ENCODE measurements at places on chromosomes 4 and X.

DNA sequence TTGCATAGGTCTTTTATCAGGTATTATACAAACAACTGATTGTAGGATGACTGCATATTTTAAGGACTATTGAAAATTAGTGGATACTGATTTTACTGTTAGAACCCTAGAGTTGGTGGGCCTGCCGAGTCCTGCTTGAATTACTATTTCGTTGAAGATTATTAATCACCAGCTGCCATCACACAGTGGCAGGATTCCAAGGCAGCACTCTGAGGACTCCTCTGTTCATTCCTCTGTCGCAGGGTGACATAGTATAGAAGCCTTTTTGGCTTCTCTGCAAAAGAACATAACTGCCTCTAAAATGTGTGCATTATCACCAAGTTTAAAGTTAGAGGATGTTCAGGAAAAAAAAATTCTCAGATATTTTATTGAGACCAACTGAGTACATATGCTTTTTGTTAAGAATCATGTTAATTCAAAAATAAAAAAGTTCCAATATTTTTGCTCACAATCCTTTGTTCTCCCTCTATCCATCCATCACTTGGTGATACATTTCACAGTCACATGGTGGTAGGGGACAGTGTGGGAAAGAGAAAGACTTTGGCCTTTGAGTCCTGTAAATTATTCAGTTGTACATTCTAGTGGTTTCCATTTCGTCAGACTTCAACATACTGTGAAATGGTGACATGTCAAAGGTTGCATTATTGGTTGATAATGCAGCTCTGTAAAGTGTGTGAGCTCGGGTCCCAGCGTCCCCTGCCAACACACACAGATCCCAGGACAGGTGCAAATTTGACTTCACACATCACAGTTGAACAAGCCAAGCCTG is 332.5 kb downstream of the GRID2 start:
- DNase-seq, result no peak

GRCh38 chr4:3744901-3745300 is 21.3 kb upstream of the ADRA2C start:
- no peak for DNase-seq

- DNase-seq, result no peak
Observed at GRCh38 chrX:104566681-104567501, 892 bp downstream of the IL1RAPL2 start.

- no peak for DNase-seq
Observed at GRCh38 chr4:162683659-162684370, 482.9 kb downstream of the NAF1 start.

DNA sequence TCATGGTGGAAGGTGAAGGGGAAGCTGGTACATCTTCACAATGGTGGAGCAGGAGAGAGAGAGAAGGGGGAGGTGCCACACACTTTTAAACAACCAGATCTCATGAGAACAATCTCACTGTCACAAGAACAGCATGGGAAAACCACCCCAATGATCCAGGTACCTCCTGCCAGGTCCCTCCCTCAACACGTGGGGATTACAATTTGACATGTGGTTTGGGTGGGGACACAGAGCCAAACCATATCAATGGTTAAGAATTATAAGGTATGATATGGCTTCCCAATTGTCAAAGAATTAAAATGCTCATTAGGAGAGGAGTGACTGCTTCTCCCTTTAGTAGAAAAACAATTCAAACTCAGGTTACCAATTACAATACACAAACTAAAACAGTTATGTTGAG is 143.3 kb downstream of the PDLIM5 start:
- DNase-seq, result no peak
